NCI-H748 treated with DMSO at 0.1 percent for 48 hours (cell line): ENCODE measurements at places on chromosomes 1 and 21.
A peak's percentile ranks its signal among the peaks of the same experiment; 100 is the strongest.

DNA sequence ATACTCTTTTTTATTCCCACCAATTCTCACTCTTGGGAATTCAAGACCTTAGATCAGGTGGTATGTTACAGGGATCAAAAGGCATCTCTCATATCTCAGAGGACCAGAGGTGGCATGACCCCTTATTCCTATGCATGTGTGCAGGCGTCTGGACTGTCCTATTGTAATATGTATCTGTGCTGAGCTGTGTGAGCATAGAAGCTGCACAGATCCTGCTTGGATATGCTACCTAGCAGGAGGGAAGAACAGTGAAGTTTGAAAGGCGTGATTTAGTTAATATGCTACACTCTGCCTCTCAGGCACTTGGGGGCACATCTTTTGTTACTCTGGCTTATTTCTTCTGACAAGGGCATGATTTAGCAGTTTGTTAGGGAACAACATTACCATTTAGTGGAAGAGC, 86.7 kb upstream of the ZRANB2 start:
- no peak for DNase-seq

- DNase-seq: no peak
Measured at GRCh38 chr1:118075116-118075515, 109.9 kb downstream of the SPAG17 start.

- no peak for DNase-seq
Measured at GRCh38 chr1:173853074-173853473, 14.7 kb downstream of the GAS5 start.

- DNase-seq: no peak
Measured at GRCh38 chr1:201795066-201795465, 33.9 kb upstream of the IPO9 start.

- DNase-seq: no peak
Measured at GRCh38 chr1:165169028-165169427, 187.5 kb downstream of the LMX1A start.

GRCh38 chr1:243388276-243388675, 132.4 kb downstream of the SDCCAG8 start:
- no peak for DNase-seq

- no peak for DNase-seq
Measured at GRCh38 chr1:83511146-83511726, 487.7 kb downstream of the TTLL7 start.

GRCh38 chr1:220784751-220785150, 2.0 kb upstream of the MTARC1 start:
- DNase-seq: no peak

DNA sequence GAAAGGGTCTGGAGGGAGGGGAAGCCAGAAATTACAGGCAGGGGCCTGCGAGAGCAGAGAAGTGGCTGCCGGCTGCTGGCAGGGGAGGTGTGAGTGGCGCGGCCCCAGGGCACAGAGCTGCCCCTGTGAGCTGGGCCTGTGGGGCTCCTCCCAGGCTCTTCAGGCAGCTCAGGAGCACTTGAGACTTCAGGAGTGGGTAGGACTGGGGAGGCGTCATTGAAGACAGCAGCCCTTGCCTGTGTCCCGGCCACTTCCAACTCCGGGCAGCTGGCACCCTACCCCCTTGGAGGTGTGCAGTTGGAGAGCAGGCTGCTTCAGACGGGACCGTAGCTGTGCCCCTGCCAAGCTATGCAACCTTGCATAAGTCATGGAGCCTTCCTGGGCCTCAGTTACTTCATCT, 87.5 kb upstream of the ACTL8 start:
- DNase-seq: no peak

- DNase-seq: no peak
Measured at GRCh38 chr1:186481303-186481888, 20.5 kb upstream of the PDC start.

- no peak for DNase-seq
Measured at GRCh38 chr1:70042090-70042731, 163.2 kb downstream of the LRRC40 start.

DNA sequence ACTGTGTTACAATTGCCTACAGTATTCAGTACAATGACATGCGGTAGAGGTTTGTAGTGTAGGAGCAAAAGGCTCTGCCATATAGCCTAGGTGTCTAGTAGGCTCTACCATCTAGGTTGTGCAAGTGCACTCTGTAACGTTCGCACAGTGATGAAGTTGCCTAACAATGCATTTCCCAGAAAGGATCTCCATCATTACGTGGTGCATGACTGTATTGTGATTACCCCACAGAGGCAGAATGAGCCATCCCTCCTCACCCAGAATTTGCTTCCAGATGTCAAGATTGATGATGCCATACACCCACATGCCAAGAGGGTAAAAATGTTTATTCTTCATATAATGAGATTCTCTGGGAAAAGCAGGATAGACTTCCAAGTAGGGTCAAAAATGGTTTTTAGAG, 199.3 kb upstream of the CTTNBP2NL start:
- no peak for DNase-seq

- DNase-seq: no peak
Measured at GRCh38 chr1:186518822-186519381, 58.0 kb upstream of the PDC start.

- no peak for DNase-seq
Measured at GRCh38 chr1:46699666-46700065, 19.2 kb downstream of the EFCAB14 start.

GRCh38 chr1:68889471-68889870, 392.6 kb upstream of the DEPDC1 start:
- DNase-seq: no peak

DNA sequence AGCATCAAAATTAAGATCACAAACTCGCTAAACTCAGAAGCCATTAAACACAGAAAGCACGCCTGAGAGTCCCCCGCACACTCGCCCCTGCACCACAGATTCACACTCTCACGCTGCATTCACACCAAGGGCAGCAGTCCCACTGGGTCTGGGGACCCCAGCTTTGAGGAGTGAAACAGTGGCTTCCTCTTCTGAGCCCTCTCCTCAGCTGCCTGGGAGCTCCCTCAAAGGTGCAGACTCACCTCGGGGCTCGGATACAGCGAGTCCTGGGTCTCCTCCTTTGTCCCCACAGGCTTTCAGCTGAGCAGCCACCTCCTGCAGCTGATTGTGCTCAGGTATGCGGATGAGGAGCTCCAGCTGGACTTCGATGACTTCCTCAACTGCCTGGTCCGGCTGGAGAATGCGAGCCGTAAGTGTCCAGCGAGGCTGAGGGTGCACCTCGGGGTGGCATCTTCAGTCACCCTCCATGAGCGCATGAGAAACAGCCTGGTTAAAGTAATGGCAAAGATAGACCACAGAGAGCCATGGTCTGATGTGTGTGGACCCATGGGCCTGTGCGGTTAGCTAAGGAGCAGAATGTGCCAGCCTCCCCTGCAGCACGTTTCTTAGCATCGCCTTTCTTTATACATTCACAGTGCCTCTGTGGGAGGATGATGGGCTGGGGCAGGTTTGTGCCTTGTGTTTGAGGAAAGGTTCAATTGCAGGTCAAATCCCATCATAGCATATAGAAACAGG, 47.9 kb downstream of the CAPN9 start:
- no peak for DNase-seq

GRCh38 chr21:25925064-25925800, 190.5 kb downstream of the GABPA start:
- no peak for DNase-seq

- peak; percentile 10 for DNase-seq
Measured at GRCh38 chr1:22341791-22342605, 109.7 kb upstream of the ZBTB40 start.

DNA sequence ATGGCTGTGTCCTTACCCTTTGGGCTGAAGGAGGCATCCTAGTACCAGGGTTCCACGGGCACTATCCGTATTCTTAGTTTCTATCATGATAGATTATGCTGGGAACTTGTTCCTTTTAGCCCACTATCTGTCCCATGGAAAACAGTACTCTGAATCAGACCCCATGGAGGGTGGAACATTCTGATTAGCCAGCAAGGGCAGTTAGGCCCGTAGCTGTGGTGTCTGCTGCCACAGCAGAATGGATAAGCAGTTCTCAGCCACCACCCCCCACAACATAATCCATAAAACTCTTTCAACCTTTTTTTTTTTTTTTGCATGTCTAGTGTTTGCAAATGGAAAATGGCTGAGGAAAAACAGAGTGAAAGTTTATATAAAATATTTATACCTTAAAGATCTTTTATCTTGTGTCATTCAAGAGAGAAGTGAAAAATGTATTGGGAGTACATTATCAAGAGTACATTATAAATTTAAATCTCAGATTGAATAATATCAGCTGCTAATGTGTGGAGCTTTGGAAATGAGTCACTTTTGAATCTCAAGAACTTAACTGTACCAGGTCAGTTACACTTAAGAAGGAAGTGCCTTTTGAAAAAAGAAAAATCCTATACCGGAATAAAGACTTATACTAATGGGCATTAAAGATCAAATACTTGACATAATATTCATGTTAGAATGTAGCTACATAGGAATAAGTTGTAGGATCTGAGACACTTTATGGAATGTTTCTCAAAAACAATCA, 80.3 kb downstream of the NFIA start:
- no peak for DNase-seq

DNA sequence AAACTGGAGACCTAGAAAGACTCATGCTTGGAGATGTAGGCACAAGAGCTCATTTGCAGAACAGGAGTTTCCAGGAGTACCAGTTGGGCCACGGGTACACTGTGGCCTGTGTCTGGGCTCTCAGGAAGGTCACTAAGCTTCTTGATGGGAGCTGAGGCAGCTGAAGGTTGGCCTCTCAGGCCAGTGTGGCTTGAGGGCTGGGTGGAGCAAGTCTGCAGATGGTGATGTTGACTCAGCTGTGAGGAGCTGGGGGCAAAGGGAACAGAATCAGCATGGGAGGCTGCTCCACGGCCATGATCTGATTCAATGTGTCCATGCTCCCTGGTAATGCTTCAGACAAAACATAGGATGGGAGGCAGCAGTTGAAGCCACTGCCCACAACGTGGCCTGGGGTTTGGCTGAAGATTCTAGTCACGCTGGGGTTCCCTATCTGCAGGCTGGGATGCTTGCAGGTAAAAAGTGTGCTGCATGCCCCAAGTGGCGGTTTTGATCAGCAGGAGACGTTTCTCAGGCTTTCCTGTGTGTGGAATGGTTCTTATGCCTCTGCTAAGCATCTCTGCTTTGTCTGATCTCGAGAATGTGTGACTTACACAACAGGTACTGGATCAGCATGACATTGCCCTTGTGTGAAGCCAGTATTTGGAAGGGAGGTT, 15.4 kb upstream of the TENT5C start:
- DNase-seq: no peak

DNA sequence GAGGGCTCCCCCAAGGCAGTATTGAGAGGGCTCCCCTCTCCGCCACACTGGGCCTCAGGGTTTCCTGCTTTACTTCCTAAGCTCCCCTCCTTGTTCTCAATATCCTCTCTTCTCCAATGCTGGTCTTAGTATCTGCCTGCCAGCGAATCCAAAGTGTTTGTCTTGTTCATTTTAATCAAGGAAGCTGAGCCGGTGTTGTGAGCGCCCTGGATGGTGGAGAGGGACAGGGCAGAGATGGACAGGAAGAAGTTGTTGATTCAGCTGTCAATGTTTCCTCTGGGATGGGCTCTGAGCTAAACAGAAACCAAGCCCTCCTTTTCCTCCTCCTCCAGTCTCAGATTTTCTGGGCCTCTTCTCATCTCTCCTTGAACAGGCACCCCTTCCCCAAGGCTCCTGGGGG, 5.4 kb downstream of the OLFML3 start:
- DNase-seq: no peak

GRCh38 chr21:42456457-42456856, 39.6 kb downstream of the RSPH1 start:
- DNase-seq: no peak

- DNase-seq: no peak
Measured at GRCh38 chr1:59176471-59176870, 120.4 kb upstream of the FGGY start.

DNA sequence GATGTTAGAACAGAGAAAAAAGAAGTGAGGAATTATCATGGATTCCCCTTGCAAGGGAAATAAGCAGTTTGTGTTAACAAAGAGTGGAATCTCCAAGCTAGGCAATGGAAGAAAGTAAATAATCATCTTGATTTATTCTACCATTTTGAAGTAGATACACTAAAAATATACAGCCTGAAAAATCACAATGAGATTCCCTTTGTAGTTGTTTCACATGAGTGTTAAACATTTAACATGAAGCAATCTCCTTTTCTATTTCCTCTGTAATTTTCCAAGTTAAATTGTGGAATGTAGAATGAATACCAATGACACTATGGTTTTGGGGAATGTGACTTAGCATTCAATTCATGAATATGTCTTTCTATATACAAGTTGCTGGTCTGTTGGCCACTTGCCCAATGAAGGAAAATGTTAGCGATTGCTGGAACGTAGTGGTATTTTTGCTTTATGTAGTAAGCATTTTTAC, 5.7 kb downstream of the TGFB2 start:
- DNase-seq: no peak

- DNase-seq: peak; percentile 14
Measured at GRCh38 chr1:164659621-164660411, 100.8 kb downstream of the PBX1 start.

- no peak for DNase-seq
Measured at GRCh38 chr1:224359207-224359606, 2.5 kb downstream of the CNIH4 start.

- DNase-seq: peak; percentile 45
Measured at GRCh38 chr21:37072274-37072987, 440 bp downstream of the PIGP start.

GRCh38 chr1:161549652-161550051, at the start of gene FCGR3A:
Gene FCGR3A, minus strand, starts transcription at chr1:161549818. Its CDS starts 82 bp downstream, at chr1:161549736.
- no peak for DNase-seq

DNA sequence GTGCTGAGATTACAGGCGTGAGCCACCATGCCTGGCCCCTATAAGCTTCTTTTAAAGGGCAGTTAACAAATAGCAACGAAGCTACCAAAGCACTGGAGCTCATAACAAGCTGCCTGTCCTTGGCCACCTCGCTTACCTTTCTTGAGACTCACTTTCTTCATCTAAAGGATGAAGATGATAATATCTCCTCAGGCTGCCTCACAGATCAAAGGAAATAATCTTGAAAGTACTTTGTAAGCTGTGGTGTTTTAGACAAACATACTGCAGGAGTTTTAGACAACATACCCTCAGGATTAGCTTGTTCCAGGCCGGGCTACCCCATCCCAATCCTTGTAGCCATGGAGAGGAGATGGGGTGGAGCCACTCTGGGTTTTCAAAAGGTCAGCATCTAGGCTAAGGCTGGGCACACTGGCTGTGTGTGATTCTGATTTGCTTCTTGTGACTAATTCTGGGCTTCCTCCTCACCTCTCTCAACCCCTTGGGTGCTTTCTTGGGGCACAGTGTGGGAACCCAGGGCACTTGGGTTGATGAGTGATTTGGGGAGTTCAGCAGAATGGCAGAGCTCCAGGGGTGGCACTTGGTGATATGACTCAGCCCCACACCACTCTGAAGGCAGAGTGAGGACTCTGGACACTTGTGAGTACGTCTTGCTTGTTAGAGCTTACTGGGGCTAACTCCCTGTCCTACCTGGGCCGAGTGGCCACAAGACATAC, 5.2 kb downstream of the GPR25 start:
- DNase-seq: no peak
